ENCODE measurements at places on chromosomes 5 and 9.

GRCh38 chr5:67971223-67971830, 244.2 kb upstream of the PIK3R1 start:
- no peak for DNase-seq

- DNase-seq: no peak
Measured at GRCh38 chr9:90727488-90727887, 74.1 kb upstream of the SYK start.

DNA sequence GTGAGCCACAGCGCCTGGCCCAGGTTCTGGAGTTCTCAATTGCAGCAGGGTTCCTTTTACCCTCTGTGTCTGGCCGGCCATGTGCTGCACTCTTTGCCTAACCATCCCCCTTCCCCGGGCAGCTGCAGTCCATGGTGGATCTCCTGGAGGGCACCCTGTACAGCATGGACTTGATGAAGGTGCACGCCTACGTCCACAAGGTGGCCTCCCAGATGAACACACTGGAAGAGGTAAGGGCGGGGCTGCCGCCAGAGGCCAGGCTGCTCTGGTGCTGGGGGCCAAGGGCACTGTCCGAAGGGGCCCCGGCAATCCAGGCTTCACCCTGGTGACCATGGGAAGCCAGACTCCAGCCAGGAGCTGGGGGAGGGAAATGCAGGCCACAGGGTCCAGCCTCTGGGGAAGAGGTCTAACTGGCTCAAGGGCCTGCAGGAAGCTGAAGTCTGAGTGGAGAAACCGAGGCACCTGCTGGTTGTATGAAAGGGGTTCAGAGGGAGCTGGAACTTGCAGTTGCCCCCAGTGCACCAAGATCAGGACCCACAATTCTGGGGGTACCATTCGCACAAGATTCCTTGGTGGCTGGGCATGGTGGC, 18.1 kb downstream of the OLFML2A start:
- no peak for DNase-seq

GRCh38 chr9:631596-631995, 209.9 kb upstream of the DMRT1 start:
- DNase-seq: no peak

DNA sequence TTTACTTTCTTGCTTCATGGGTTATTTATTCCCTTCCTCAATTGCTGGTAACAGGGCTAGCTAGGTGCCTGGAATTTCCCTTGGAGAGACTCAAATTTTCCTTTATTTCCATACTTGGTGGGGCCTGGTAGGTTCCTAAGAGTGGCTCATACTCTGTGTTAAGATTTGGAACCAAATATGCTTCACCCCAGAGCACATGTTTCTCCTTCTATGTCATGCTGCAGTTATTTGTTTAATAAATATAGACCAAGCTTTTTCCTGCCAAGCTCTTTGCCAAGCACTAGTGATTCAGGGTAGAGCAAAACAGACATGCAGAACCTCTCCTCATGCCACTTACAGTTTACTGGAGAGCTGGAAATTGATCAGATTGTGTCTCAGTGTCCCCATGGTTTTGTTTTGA, 290.3 kb upstream of the SGCD start:
- no peak for DNase-seq

- DNase-seq: no peak
Measured at GRCh38 chr5:163566678-163567077, 61.3 kb downstream of the MAT2B start.

DNA sequence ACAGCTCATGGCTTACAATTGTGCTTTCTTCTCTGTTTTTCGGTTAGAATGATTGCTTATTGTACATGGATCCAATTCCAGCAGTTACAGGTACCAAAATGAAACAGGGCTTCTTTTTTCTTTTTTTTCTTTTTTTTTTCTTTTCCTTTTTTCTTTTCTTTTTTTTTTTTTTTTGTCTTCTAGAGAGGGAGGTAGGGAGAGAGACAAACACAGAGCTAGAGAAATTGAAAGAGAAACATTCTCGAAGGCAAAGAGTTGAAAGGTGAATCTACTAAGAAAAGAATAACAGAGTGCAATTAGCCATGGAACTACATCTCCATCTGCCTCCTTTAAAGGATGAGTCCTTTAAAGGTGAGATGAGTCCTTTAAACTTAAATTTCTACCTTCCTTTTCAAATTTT, 1.0 kb upstream of the EDIL3 start:
- no peak for DNase-seq

- DNase-seq: no peak
Measured at GRCh38 chr5:91403438-91403837, 20.3 kb upstream of the ARRDC3 start.

GRCh38 chr5:172642486-172642885, 1.4 kb downstream of the NEURL1B start:
- no peak for DNase-seq

- no peak for DNase-seq
Measured at GRCh38 chr5:107518616-107519015, 152.1 kb downstream of the EFNA5 start.

GRCh38 chr5:140116716-140117115, 2.8 kb downstream of the PURA start:
- no peak for DNase-seq

- no peak for DNase-seq
Measured at GRCh38 chr5:160641405-160641804, 210.6 kb downstream of the ATP10B start.

GRCh38 chr9:79779901-79780300, 208.1 kb downstream of the TLE4 start:
- DNase-seq: no peak

GRCh38 chr5:37777432-37778130, 62.3 kb downstream of the GDNF start:
- no peak for DNase-seq

DNA sequence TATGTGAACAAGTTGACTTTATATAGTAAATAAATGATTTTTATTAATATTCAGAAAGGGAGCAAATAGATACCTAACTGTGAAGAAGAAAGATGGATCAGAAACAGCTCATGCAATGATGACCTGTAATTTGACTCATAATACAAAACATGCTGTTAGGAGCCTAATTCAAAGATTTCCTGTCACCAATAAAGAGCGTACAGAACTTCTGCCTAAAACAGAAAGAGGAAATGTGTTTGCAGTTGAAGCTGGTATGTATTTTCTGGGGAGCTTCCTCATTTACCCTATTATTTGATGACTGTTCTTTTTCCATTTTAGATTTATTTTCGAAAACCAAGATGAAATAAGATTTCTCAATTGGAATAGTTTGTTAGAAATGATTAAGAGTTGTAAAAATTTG, 11.4 kb downstream of the YTHDC2 start:
- DNase-seq: no peak

DNA sequence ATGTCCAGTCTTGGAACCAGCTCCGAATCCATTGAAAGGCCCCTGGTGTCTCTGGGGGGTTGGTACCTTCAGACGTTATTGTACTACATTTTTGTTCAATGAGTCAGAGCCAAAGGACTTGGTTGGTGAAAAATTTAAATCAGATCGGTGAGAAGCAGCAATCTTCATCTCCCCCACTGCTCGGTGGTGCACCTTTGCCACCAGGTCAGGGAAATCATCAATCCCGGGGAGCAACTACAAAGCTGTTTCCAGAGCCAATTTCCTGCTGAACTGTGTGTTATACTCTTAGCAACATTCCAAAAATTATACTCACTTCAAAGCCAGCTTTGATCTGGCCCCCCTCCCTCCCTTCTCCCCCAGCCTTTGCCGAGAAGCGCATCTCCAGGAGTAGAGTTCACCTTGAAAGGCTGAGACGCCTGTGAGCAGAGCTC, 375.2 kb upstream of the WWC1 start:
- no peak for DNase-seq
